ENCODE measurements at places on chromosomes 11 and 22.

DNA sequence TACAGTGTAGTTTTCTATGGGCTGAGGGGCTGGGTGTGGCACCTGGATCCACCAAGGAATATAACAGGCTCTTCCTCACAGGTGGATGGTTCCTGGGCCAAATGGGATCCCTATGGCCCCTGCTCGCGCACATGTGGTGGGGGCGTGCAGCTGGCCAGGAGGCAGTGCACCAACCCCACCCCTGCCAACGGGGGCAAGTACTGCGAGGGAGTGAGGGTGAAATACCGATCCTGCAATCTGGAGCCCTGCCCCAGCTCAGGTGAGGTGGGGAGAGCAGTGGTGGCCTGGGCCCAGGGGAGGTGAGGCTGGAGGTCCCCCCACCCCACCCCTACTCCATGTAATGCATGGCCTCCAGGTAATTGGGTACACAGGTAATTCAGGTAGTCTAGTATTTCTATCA is 20.7 kb downstream of the ADAMTS15 start:
- no peak for DNase-seq

GRCh38 chr22:44541671-44542319 is 43.8 kb upstream of the RTL6 start:
- no peak for DNase-seq

DNA sequence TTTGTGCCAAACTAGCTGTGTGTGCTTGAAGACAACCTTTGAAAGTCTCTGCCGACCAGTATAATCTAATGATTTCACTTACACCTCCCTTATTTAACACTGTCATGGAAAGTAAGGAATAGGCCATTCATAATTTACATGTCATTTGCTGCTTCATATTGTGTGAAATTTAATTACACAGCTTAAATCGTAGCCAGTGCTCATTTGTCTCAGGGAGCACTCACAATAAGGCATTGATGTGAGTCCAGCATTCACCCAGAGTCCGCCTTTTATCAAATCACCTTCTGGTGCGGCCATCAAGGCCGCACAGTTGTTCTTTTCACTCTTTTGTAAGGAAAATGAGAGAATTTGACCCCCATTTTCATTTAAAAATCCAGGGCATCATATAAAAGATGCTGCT is 46.9 kb downstream of the PAX6 start:
- DNase-seq = no peak

- no peak for DNase-seq
Measured at GRCh38 chr11:113967361-113967760, 7.5 kb upstream of the HTR3A start.

DNA sequence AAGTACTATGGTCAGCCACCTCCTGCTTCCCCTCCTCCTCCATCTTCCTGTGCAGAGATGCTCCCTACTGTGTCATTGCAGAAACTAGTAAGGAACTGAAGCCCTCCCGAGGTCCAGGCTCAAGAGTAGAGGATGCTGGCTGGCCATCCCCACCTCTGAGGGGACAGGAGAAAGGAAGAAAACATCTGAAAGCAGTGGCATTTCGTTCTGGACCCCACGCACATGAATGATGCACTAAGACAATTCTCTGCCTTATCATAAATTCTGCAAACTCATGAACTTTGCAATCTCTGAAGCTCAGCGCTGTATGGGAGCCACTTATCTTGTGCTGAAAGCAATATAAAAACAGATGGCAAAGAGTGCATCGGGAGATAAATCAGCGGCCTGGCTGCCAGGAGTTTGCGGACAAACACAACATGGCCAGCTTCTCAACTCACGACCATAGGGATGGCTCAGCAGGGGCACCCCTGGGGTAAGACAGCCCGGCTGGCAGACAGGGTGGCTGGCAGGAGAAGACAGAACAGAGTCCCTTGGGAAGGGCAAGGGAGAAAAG is 306.4 kb downstream of the NXPE2 start:
- no peak for DNase-seq

DNA sequence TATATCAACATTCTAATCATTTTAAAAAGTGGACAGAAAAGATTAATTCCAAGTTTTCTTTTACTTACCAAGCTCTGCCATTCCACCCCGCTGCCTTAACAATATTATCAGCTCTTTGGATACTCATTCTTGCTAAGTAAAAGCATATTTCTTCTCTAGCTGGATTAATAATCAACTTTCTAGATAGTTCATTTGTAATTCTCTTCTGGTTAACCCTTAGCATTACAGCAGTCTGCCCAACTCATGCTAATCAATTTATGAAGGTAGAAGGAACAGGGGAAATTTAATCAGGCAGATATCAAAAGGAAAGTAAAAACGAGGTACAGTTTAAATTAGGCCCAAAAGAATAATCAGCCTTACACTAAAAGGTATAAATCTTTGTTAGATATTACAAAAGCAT is 41.0 kb upstream of the SOX6 start:
- DNase-seq = no peak

DNA sequence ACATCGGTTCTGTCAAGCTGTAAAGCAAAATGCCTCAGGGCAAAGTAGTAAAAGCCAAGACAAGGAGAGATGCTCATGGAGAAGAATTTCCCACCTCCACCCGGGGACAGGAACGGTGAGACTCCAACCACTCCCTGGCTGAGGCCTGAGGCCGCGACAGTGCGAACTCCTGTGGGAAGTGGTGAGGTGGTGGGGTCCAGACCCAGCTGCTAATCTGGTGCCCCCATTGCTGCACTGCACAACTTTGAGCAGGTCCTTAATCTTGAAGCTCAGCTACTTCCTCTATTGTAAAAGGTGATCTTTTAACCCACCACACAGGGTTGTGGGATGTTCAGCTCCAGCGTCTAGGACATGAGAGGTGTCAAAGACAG is 83.9 kb downstream of the ZC3H12C start:
- DNase-seq = no peak

DNA sequence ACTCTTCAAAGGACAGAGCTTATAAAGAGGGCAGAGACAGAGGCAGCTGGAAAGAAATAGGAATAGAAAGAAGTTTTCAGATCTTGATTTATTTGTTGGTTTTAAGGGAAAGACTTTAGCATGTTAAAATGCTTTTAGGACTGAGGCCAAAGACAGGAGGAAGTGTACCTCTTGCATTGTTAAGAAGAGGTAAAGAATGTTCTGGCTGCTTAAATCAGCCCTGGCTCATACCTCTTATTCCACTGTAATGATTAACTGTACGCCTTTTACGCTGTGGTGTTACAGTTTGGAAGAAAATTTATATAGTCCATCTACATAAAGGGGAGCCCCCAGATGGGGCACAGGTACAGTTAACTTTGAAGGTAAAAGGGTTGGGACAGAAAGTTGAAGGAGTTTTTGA is 10.1 kb upstream of the MPZL2 start:
- no peak for DNase-seq

- no peak for DNase-seq
Measured at GRCh38 chr11:101428918-101429317, 154.9 kb downstream of the TRPC6 start.

- no peak for DNase-seq
Measured at GRCh38 chr22:23077627-23078461, 7.5 kb downstream of the GNAZ start.

DNA sequence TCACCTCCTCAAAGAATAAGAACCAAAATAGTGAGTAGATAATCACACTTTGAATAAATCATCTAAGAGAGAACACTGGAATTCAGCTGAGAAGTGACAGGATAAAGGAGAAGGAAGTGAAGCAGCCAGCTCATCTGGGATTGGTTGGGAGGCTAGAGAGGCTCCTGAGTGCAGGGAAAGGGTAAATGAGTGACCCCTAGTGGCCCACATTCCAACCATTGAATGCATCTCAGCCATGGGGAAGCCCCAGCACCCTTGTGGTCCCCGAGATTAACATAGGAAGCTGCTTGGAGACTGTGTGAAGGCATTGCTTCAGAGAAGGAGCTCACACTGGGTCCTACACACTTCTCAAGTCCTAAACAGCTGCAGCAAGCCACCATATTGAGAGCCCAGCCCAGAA is 82.3 kb downstream of the JRKL start:
- DNase-seq = no peak

DNA sequence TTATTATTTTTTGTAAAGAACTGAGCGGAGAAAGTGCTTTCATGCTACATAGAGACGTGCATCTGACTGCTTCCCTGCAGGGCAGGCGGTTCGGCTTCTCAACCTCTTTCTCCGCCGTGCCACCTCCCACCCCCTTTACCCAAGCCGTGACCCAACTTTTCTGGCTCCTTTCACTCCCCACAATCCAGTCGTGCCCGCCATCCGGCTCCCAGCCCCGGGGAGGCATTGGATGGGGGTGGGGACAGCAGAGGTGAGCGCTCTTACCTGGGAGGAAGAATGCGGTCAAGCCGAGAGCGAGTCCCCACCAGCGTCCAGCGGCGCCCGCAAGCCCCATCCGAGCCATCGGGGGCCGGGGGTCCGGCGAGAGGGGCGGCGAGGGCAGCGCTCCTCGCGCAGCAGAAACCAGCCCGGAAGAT is 781 bp downstream of the NECTIN1 start:
- no peak for DNase-seq

DNA sequence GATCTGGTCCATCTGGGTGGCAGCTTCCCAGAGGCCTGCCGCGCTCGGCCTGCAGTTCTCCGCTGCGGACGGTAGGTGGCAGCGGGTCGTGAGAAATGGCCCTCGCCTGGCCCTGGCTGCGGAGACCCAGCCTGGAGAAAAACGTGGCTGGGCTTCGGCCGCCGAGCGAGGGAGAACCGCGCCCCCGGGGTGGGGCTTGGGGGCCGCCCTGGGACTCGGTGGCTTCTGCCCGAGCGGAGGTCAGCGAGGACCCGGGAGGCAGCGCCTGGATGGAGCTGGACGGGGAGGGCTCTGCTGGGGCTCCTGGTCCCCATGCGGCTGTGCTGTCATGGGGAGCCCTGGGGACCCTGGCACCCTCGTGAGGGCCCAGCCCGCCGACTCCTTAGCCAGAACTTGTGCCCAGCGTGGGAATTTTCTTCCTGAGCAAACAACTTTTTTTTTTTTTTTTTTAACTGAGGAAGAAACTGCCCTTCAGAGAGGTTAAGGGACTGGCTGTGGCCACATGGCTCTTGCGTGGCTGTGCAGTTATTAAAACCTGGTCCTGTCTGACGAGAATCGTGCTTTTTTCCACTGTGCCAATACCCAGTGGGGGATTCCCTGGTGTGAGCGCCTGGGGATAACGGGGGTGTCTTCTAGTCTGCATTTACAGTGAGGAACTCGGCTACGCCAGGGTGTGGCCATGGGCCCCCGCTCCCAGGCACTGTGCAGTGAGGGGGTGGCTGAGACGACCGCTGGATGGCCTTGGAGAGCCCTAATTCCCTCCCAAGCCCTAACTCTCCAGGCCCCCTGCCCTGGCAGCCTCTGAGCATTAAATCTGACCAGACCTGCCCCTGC is 535.6 kb downstream of the INSC start:
- peak; percentile 77 for DNase-seq

Measured in fibroblast of the conjunctiva (primary cell).